ENCODE measurements at places on chromosomes 5 and 9.

GRCh38 chr5:93890657-93891056 lies 149.3 kb upstream of the POU5F2 start:
- no peak for DNase-seq

GRCh38 chr5:54663866-54664265 lies 146.3 kb downstream of the SNX18 start:
- no peak for DNase-seq

GRCh38 chr5:134113902-134114875 lies at the start of gene TCF7:
Gene TCF7, plus strand, starts transcription at chr5:134114681. Its CDS starts 226 bp downstream, at chr5:134114907.
- DNase-seq = peak; percentile 58

GRCh38 chr5:136350343-136350742 lies 15.0 kb downstream of the TRPC7 start:
- DNase-seq = no peak

GRCh38 chr5:109656829-109657228 lies 32.9 kb upstream of the MAN2A1 start:
- DNase-seq = peak; percentile 9

DNA sequence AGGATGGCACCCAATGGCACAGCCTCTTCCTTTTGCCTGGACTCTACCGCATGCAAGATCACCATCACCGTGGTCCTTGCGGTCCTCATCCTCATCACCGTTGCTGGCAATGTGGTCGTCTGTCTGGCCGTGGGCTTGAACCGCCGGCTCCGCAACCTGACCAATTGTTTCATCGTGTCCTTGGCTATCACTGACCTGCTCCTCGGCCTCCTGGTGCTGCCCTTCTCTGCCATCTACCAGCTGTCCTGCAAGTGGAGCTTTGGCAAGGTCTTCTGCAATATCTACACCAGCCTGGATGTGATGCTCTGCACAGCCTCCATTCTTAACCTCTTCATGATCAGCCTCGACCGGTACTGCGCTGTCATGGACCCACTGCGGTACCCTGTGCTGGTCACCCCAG lies 25.4 kb downstream of the HRH2 start:
- no peak for DNase-seq

GRCh38 chr5:102222772-102223171 lies 73.3 kb downstream of the SLCO4C1 start:
- DNase-seq = no peak

- no peak for DNase-seq
These were observed 123.2 kb downstream of the C5orf15 start for GRCh38 chr5:133845271-133845670.

- no peak for DNase-seq
These were observed 576.5 kb downstream of the TLE1 start for GRCh38 chr9:81112627-81113452.

GRCh38 chr9:117491491-117491890 lies 76.6 kb upstream of the ASTN2 start:
- DNase-seq = no peak

- no peak for DNase-seq
These were observed 72.5 kb upstream of the MAP1B start for GRCh38 chr5:72034770-72035169.

DNA sequence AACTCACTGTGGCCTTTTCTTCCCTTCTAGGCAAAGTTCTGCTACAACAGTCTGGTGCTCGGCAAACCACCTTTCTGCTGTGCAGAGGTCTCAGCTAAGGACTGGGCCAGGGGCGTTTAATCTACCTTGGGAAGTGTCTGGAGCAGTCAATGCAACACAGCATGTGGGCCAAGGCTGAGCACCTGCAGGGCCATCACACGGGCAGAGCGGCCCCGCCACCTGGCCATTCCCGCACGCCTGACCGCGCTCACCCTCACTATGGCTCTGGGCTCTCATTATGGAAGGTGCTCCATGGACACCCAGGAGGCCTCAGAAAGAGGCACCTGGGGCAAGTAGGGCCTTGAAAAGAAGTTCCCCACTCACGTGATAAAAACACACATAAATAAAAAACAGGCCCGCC lies 65.7 kb upstream of the TBC1D9B start:
- no peak for DNase-seq

DNA sequence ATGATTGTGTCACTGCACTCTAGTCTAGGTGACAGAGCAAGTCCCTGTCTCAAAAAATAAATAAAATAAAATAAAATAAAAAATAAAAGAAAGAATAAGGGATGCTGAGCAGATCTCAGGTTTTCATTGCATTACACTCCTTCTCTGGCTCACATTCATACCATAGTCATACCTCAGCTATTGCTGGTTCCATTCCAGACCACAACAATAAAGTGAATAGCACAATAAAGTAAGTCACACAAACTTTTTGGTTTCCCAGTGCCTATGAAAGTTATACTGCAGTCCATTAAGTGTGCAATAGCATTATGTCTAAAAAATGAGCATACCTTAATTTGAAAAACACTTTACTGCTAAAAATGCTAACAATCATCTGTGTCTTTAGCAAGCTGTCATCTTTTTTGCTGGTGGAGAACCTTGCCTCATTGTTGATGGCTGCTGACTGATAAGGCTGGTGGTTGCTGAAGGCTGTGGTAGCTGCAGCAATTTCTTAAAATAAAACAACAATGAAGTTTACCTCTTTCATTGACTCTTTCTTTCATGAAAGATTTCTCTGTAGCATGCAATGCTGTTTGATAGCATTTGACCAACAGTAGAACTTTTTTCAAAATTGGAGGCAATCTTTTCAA lies 415.7 kb downstream of the ZNF608 start:
- DNase-seq = no peak

- no peak for DNase-seq
These were observed 198.6 kb downstream of the TLE1 start for GRCh38 chr9:81490605-81491331.

- DNase-seq = no peak
These were observed 32.1 kb upstream of the CLINT1 start for GRCh38 chr5:157890836-157891597.

GRCh38 chr5:107218457-107219193 lies 452.1 kb downstream of the EFNA5 start:
- DNase-seq = no peak

- DNase-seq = no peak
These were observed 187.1 kb downstream of the CFAP90 start for GRCh38 chr5:7663808-7664207.

DNA sequence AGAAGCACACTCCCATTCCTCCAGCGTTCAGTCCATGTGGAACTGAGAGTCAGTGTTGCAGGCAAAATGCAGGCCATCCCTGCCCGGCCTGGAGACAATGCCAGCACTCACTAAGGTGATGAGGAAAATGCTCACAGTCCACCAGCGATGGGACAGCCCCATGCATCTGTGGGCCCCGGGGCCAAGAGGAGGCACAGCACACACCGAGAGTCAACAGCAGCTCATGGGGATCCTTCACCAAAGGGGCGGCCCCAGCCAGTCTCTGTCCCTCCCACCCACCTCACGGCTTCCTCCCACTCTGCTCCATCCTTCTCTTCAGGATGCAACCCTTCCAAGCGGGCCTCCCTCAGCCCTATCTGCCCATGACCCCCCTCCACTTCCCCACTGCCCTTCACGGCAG lies 6.2 kb downstream of the SEMA4D start:
- DNase-seq = no peak

DNA sequence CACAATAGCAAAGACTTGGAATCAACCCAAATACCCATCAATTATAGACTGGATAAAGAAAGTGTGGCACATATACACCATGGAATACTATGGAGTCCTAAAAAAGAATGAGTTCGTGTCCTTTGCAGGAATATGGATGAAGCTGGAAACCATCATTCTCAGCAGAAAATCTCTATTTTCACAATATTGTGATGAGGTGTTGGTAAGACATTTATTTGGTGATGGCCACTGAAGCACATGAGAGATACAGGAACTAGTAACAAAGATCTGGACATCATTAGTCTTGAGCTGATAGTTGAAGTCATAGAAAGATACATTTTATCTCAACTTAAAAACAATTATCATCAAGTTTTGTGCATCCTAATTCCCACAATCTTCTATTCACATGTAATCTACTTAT lies 70.6 kb downstream of the RAB3C start:
- DNase-seq = no peak

- DNase-seq = no peak
These were observed 1495.8 kb downstream of the EFNA5 start for GRCh38 chr5:106174903-106175302.

GRCh38 chr5:146789712-146790653 lies 88.6 kb downstream of the PPP2R2B start:
- DNase-seq = no peak

- DNase-seq = no peak
These were observed 20.8 kb upstream of the CXCL14 start for GRCh38 chr5:135599421-135600151.

GRCh38 chr9:1604942-1605560 lies 410.1 kb upstream of the SMARCA2 start:
- DNase-seq = no peak

DNA sequence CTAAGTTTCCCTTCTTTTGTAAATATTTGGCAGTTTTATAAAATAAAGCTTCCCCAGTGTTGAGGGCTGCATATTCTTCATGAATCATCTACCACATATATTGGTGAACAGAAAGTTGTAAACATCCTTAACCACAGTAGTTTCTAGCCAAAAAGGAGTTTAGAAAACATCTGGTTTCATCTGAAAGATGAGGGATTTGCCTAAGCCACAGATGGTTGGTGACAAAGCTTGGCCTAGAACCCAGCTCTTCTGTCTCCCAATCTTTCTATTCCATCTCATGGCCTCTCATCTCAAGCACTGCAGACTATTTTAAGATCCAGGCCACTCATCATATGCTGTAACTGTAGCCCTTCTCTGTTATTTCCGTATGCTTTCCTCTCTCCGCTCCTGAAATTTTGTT lies 232.3 kb upstream of the TRPM3 start:
- no peak for DNase-seq

GRCh38 chr5:93580063-93580926 lies 724 bp downstream of the NR2F1-AS1 start:
- no peak for DNase-seq

DNA sequence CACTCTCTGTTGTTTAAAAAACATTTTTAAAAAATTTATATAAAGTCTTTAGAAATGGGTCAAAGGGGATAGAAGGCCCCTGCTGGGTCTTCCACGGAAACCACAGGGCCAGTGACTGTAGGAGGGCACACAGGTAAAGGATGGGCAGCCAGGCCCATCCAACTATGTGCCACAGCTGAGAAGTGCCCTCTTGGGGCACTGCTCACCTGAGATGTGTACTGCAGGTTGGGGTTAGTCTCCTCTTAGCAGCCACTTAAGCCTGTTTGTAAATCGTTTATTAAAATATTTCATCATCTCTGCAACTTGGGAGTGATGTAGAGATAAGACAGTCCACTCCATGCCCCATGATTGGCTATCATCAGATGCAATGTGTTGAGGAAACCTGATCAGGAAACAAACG lies 222.4 kb downstream of the DIRAS2 start:
- no peak for DNase-seq

GRCh38 chr5:58231041-58231440 lies 228.8 kb downstream of the PLK2 start:
- DNase-seq = no peak

DNA sequence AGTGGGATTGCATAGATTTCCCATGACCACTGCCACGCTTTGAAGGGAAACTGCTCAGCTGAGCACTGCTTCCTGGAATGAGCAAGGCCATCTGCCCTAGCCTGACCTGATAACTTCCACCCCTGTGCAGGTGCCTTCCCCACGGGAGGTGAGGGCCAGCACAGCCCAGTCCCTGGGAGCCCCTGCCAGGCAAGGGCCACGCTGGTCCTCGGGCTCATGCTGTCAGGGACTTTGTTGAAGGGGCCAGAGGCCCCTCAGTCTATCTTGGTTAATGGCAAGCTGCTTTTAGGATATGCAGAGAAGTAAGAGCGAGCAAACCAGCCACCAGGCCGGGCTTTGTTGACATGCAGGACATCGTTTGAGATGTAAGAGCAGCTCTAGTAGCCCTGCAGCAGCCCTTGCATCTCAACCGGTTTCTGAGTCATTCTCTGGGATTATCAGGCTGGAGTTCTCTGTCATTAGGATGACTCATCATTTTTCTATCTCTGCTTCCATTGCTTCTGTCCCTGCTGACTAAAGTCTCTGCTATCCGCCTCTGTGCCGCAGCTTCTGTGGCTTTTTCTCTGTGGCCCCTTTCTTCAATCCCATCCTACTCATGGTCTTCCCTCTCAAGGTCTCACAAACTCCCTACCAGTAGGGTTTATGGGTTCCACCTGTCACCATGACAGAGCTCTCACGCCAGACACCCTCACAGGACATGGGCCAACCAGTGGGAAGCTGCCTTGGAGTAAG lies 30.6 kb upstream of the IQGAP2 start:
- no peak for DNase-seq

DNA sequence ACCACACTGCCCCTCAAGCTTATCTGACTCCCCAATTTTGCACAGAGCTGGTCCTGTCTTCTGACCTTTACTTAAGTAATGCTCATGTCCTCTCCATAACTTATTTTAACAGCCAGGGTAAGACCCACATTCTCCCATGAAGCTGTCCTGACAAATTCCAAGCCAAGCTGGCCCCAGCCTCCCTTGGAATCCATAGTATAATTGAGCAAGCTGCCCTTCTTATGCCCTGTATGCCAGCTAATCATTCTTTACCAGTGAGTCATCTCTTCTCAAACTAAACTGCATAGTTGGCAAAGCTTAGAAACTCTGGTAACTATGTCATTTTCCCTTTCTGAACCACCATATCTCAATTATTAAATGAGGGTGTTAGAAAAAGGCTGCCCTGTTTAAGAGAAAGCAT lies 92.4 kb downstream of the NFIB start:
- no peak for DNase-seq

DNA sequence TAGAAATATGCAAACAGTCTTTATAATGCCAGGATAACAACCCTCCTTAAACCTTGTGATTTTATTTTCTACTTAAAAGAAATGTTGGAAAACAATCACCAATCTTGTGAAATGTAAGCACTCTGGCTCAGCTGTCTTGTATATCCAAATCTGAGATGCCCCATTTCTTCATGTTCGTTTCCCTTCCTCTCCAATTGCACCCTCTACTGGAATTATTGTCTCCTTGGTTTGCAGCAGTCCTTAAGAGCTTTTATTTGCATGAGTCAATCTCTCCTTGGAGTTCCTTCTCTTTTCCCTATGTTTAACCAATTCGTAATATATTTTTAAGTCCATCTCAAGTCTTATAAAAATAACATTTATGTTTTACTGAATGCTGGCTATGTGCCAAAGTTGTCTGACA lies 362.0 kb upstream of the CDH10 start:
- no peak for DNase-seq

DNA sequence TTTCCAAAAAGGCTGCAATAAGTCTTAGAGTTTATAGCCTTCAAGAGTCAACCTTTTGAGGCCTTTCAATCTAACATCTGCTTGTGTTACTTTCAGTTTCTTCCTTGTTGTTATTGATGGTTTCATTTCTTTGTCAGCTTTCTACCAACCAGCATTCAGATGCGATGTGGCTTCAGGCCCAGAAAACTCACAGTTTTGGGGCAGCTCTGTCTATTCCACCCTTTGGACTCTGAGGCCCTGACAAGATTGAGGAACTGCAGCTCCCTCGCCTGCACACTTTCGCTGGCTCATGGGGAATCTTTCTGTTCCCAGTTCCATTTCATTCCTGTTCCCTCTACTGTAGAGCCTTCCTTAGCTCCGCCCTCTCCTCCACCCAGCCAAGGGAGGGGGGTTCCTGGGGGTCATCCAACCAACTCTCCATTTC lies 13.3 kb upstream of the WHRN start:
- no peak for DNase-seq

- no peak for DNase-seq
These were observed 11.2 kb downstream of the SH3RF2 start for GRCh38 chr5:145947581-145947980.

GRCh38 chr5:153964880-153965645 lies 73.6 kb downstream of the FAM114A2 start:
- DNase-seq = no peak

Data from activated T-cell treated with anti-CD3 and anti-CD28 coated beads for 4 hours (primary cell).